ENCODE measurements at places on chromosomes 7 and 10.

DNA sequence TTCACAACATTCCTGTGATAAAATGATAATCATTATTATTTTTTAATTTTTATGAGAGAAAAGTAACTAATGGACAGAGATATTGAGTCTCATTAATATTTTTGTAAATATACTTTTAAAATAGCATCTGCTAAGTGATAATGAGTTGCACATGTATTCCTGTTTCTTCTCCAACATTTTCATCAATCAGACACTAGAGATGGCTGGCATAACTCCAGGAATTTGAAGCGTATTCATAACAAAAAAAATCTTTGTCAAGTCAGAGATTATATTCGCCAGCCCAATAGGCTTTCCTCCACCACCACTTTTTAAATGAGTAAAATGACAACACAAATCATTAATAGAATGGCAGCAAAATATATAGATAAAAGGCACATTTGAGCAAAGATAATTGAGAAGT lies 524.0 kb upstream of the KCND2 start:
- no peak for DNase-seq

DNA sequence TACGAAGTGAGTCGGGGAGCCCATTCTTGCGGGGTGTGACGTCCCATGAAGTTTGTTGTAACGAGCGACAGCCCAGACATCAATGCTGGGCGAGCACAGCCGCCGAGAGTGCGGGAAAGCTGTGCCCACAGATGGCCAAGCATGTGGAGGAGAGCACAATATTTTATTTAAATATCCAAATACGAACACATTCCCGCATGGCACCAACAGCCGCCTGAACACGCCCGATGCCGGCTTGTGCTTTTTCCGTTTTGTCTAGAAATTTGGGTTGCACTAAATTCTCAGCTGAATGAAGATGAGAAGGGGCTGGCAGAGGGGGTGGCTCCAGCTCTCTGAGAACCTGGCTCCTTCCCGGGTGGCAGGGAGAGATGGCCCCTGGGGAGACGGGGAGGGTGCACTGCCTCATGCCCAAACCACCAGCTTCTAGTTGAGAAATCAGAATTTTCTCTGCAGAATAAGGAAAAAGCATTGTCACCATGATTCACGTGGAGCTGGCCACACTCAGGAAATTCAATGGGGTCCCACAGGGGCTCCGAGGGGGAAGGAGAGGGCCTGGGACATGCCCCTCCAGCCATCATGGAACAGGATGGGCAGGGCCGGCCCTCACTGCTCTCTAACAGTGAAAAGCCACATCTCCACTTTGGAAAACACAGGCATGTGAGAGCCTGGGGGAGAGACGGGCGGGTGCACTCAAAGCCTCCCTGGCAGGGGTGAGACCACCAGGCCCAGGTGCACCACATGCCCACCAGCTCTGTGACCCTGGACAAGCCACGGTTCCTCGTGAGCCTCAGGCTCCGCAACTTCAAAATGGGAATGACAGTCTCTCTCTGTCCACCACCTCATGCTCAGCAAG lies 48.3 kb downstream of the EBF3 start:
- DNase-seq, result no peak

- DNase-seq, result no peak
Measured at GRCh38 chr7:105642264-105642663, 61.0 kb upstream of the EFCAB10 start.

DNA sequence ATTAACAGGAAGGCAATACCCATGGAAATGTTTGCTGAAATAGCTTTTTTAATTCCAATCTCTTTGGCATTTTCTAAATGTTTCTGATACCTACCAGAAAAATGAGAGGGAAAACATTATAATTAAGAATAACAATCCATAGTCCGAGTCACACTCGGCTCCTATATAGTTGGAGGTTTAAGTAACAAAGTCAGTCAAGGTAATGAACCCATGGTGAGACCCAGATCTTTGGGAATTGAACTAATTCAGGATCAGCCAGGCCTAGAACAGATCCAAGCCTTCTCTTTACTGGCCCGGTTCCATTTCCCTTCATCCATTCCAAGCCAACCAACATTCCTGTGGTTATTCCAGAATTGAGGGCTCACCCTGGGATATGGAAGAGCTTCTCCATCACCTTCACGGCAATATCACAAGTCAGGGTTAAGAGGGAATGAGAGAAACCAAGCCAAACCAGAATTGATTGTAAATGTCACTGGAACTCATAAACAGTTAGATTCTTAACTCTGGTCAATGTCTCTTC lies 28.3 kb downstream of the ABCB4 start:
- DNase-seq, result no peak

- no peak for DNase-seq
Measured at GRCh38 chr10:98921316-98921715, 314.3 kb downstream of the HPSE2 start.
